Stimulated activated CD4-positive, alpha-beta T cell treated with anti-CD3 and anti-CD28 coated beads, Interleukin-2, amount 100 ng/mL, for 4 hours (primary cell): ENCODE measurements at places on chromosomes 1 and 21.
A peak's percentile ranks its signal among the peaks of the same experiment; 100 is the strongest.

DNA sequence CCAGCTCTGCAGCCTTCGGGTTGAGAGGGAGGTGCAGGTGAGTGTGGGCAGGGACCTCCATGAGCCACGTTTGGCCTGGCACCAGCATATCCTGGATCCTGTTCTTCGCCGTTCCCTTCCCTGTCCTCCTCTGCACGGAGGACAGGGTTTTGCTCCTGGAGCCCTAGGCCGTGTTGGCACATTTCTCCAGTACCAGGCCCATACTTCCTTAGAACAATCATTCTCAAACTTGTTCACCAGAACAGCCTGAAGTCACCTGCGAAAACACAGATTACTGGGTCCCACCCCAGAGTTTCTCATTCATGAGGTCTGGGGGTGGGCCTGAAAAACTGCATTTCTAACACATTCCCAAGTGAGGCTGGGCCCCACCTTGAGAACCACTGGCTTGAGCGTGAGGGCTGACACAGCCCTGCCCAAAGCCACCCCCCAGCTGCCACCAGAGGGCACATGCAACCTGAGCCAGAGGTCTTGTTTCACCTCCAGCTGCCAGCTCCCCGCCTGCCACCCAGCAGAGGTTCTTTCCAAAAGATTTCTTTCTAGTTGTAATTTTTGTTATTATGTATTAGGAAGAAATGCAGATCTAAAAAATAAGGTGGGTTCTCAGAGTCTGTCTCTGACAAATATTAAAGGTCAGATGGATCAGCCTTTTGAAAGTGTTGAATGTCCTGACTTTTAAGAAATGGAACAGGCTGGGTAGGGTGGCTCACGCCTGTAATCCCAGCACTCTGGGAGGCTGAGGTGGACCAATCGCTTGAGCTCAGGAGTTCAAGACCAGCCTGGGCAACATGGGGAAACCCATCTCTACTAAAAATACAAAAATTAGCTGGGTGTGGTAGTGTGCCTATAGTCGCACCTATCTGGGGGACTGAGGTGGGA, 39.6 kb upstream of the LDLRAP1 start:
- DNase-seq, result peak; percentile 65

- DNase-seq, result no peak
Observed at GRCh38 chr1:2024887-2025286, 5.7 kb downstream of the GABRD start.

GRCh38 chr1:190904091-190904695, 426.5 kb upstream of the BRINP3 start:
- no peak for DNase-seq

GRCh38 chr1:24705260-24706073, 39.8 kb upstream of the CLIC4 start:
- DNase-seq, result no peak

DNA sequence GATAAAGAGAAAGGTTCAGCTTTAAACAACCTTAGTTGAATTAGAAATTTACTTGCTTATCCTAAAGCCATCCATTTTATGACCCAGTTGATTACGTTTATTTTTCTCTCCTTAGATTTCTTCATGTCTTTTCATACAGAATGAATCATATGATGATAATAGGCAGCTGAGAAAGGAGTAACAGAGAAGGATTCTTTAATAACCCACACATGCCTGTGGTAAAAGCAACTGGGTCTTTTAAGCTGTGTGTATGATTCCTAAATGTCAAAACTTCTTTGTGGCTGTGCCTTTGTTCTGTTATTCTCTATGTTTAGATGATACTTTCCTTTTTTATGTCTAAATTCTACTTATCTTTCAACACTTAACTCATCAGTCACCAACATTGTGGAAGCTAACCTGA, 626.5 kb downstream of the NCAM2 start:
- DNase-seq, result no peak

DNA sequence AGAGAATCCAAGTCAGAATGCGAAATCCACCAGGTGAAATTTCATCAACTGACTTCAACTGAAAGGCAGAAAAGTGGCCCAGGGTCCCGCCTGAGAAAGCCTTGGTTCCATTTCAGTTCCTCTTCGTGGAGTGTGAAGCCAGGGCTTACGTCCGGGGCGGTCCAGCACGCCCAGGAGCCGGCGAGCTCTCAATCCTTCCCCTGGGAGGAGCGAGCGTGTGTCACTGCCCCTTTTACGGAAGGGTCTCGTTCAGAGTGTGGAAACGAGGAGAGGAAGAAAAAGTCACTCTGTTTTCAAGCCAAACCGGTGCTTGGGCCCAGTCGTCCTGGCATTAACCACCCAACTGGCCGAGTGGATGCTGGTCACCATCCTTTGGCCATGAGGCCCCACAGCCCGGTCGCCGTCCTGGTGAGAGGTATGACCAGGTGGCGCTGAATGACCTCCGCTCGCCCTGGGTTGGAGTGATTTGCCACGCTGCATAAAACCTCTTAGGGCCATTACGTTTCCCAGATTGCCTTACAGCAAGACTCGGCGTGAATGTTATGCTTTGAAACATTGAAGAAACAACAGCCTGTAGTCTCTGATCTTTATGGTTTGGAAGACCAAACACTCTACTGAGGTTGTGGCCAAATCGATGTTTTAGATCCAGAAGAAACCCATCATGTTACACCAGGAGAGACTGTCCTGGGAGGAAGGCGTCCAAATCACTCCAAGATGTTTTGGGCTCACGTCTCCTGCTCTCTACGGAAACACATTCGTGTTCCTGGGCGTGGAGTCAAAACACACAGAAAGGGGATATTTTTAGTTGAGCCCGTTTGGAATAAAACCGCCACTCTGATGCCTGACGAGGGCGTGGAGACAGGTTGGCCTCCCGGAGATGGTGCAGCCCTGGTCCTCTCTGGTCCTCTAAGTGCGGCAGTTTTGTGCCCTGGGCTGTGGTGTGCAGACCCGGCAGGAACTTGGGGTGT, 93.6 kb upstream of the ACTRT2 start:
- no peak for DNase-seq

GRCh38 chr1:230130172-230130944, 63.3 kb downstream of the GALNT2 start:
- DNase-seq, result no peak

DNA sequence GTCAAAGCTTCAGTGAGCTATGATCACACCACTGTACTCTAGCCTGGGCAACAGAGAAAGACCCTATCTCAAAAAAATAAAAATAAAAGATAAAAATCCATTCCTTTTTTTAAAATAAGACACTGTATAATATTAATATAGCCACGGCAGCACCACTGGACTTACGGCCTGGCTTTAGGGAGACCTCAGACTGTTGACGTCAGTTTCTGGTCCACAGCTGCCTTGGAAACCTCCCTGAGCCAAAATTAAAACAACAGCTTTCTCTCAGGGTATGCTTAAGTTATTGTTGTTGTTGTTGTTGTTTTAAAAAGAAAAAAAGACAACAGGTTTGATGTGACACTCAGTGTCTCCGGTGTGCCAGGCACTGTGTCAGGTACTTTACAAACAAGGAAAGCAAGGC, 42.0 kb downstream of the CAPZB start:
- DNase-seq, result no peak

DNA sequence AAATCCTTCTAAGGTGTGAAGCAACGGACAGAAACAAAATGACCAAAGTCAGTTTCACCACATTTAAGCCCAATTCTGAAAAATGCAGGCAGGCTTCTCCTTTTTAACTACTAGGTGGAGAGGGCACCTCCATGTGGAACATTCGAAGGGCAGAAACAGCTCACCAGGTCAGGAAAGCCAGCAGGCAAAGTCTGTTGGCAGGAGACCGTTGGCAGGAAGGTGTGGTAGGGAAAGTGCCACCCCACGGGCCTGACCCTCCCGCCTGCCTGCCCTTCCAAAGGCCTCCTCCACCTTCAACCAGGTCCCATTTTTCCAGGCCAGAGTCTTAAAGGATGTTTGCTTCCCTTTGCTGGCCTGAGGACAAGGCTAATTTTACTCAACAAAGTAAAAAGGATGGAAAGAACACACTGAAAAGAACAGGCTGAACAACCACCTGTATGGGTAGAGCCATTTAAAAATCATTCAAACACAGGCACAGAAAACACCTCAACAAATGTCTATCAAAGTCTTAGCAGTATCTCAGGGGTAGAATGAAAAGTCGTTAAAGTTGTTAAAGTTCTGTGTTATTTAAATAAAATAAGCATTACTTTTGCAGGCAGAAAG, 26.4 kb downstream of the CAPZB start:
- no peak for DNase-seq

DNA sequence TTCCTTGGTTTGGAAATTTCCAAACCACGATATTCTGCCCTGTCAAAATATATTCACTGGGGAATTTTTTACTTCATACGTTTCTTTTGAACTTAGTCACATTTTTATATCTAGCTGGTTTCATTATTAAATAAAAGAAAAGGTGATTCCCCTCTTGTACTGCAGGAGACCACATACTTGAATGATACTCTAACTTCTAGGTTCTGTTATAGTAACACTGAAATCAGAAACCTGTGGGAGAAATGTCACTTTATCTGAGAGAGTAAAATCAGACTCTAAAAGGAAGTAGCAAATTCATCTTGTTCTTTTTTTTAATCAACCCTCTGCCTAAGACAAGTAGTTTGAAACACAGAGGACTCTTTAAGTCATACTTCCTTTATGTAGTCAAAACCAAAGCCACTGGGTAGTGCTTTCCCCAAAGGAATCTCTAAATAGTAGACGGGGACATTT, 34.4 kb downstream of the MRPL39 start:
- no peak for DNase-seq

- no peak for DNase-seq
Observed at GRCh38 chr1:20625176-20626097, 7.8 kb upstream of the PINK1 start.
